ENCODE measurements at places on chromosomes 13 and 19. TPM values are rescaled to one million over a fixed set of nuclear protein-coding genes. Genes with fewer than 3 reads are reported as not detected.

DNA sequence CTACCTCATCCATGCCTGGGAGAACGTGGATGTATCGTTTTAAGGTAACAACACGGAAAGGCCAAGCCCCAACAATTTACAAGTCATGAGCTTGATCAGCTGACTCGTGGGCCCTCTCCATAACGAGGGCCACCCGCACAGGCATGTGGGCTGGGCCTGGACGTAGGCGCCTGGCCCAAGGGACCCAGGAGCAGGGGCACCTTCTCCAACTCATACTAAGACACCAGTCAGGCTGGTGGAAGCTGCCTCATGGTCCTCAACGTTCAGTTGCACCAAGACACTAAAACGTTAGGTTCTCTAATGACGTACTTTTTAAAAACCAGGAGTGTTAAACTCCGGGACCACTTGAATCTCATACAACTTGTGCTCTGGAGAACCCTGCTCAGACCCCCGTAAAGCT lies 21.8 kb upstream of the EIF3G start:
- DNase-seq = no peak

KPNA3 gene
- 44.9 TPM for total RNA-seq

GRCh38 chr13:111549464-111549863 lies 229.0 kb downstream of the TEX29 start:
- no peak for DNase-seq

ACP5 gene
- 4.5 TPM for total RNA-seq

ZNF575 gene
- total RNA-seq = 1.6 TPM

GRCh38 chr13:40679480-40679985 lies 13.1 kb upstream of the FOXO1 start:
- no peak for DNase-seq

DIRAS1 gene
- total RNA-seq = 211 TPM

OR10H5 gene
- not detected for total RNA-seq

DNA sequence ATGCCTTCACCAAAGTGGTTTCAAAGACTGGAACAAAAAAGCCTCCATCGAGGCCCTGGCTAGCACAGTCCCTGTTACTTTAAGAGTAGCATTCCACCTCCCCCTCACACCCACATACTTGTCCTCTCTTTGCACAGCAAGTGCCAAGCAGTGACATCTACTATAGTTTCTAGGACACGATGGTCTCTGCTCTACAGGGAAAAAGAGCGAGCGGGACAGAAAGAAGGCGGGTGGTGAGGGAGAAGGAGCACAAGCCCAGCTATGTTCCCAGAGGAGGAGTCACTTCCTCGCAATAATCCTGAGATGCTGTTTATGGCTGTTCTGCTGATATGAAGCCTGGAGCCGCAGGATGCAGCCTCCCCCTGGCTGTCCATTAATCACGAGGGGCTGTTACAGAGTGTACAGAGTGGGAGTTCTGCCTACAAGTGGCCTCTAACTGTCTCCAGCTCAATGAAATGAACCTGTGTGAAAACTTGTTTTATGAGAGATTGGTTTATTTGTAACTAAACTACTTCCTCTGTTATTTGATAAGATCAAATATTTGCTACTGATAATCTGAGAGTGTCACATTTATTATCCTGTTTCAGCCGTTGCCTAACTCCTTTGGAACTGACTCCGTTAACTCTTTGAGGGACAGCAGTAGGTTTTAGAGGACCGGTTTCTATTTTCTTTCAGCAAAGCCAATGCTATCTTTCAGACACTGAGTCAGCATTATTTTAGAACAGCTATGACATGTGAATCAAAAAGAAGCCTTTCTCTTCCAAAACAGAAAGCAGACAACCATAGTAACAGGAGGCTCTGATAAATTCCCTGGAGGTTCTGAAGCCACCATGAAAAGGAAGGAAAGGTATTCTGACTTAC lies 208.0 kb downstream of the SPRY2 start:
- DNase-seq = peak; percentile 56

DNA sequence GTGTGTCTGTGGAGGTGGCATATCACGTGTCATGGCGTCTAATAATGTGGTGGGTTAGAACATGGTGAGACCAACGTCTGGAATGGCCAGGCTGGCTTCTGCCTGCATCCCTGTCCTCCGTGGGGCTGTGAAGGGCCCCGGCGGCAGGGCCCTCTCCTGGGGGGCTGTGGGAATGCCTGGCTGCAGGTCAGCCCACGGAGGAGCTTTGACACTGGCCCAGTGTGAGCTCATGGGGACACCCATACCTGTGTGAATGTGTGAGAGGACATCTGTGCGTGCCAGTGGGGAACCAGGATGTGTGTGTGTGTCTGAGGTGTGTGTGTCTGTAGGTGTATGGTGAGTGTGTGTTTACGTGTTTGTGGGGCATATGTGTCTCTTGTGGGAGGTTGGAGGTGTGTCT lies 300.1 kb downstream of the TEX29 start:
- DNase-seq = no peak

DNA sequence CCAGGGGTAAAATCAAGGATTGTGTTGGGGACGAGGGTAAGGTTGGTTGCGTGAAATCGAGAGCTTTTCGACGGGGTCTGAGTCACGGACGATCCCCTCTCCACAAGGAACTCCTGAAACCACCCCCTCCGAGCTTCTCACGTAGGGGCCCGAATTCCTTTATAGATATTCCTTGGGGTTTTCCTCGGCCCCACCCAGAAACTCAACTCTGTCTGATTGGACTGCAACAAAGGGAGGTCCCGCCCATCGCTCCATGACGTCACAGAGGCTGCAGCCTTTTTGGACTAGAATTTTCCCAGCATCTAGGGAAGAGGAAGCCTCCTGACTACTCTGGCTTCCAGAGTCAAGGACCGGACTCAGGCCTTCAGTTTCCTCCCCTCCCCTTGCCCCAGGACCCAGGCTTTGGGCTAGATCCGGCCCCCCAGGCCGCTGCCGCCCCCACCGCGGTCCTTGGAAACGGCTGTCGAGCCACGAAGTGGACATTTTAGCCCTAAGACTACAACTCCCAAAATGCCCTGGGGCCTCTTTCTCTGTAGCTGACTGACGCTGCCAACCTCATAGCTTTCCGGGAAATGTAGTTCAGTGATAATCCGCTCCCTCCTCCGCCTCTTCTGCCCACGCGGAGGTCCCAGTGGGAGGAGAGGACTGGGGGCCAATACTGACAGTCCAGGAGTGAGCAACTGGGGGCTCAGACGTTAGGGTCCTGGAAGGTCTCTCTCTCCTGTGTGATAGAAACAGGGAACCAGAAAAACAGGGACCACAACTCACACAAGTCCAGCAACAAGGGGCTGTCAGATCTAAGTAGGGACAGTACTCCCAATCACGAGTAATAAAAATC lies at the start of gene IZUMO1:
Gene IZUMO1, minus strand, starts transcription at position 172 of the 838 bp plus-strand sequence. CDS start 1,050 bp downstream, outside the sequence.
- DNase-seq = peak; percentile 92

CYP2S1 gene
- 1.3 TPM for total RNA-seq

DNA sequence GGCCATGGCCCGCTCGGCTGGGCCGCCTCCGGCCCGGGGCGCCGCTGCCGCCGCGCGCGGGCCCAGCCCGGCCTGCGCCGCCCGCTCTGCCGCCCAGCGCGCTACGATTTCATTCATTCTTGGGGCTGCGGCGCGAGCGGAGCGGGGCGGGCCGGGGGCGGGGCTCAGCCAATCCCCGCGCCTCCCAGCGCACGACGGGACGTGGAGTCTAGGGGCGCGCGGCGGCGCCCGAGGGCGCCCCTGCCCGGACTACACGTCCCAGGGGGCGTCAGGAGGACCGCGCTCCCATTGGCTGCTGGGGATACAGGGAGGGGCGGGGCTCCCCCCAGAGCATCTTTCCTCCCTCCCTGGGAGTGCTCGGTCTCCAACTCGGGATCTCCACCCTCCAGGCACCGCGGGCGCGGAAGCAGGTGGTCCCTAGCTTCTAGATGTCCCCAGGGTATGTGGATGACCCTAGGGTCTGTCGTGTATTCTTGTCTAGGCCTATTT lies 5.6 kb upstream of the DPF1 start:
- peak; percentile 74 for DNase-seq

CAPS gene
- 6.6 TPM for total RNA-seq

DNA sequence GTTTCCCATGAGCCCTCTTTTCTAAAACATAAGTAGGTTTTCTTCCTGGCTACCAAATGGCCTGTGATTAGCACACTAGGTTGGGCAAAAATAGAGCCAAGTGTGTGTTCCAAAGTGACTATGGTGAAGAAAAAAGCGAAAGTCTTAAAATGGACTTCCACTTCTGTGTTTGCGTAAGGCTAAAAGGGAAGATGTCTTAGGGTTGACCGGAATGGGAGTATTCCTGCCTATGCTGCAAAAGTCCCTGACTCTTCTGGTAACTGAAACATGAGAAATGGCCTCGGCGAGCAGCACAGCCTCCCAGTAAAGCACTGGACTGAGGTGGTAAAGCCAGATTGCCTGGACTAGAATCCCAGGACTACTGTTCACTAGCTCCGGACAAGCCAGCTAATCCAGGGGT lies 2.4 kb upstream of the FPR1 start:
- no peak for DNase-seq

GRCh38 chr19:41997851-41998229 lies 3.8 kb upstream of the ATP1A3 start:
- no peak for DNase-seq

- DNase-seq = no peak
Observed at GRCh38 chr13:83449668-83450395, 432.4 kb downstream of the SLITRK1 start.

DNA sequence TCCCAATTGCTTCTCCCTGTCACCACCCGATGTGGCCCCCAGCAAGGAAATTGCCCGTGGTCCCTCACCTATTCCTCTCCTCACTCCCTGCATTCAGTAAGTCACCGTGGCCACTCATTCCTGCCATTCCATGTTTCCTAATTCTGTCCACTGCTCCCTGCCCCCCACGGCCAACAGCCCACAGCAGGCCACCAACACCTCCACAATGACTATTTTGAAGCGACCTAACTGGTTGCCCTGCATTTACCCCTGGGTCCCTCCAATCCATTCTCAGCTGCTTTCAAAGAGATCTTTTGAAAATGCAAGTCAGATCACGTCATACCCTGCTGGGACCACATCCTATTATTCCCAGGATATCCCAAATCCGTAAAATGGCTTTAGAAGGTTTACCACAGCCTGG lies 210.4 kb downstream of the DCLK1 start:
- DNase-seq = no peak

- DNase-seq = no peak
Observed at GRCh38 chr19:6877766-6878165, 9.6 kb upstream of the ADGRE1 start.

- DNase-seq = no peak
Observed at GRCh38 chr13:26727633-26728032, 33.0 kb downstream of the GPR12 start.

- DNase-seq = no peak
Observed at GRCh38 chr19:19530889-19531288, 2.2 kb downstream of the YJEFN3 start.

MADCAM1 gene
- total RNA-seq = 0.24 TPM

DNA sequence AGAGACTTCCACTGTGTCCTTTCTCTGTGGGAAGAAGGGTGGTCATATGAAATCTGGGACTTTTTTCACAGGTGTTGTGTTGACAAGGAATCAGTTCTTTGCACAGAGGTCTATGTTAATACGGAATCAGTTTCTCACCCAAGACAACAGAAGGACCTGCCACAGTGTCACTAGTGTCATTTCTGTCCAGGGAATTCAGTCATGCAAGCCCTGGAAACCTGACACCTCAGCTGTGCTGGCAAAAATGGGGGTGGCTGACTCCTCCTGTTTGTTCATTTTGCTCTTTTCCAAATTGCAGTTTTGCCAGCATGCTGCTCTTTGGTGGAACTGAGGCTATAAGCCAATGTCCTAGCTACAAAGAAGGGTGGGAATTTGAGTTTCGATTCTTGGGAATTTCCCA lies 49.8 kb upstream of the ESD start:
- DNase-seq = no peak

ZNF667 gene
- 4.0 TPM for total RNA-seq

NRTN gene
- total RNA-seq = 28.7 TPM

PLK5 gene
- not detected for total RNA-seq

DNA sequence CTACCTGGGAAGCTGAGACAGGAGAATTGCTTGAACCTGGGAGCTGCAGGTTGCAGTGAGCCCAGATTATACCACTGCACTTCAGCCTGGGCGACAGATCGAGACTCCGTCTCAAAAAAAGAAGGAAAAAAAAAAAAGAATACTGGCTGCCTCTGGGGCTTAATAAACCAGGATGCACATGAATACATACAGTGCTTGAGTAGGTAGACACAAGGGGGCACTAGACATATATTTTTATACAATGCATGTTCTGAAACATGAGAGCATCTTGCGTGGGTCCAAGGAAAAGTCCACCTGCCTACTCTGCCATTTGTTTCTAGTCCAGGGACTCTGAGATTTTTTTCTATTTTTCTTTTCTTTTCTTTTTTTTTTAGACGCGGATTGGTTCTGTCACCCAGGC lies 31.2 kb downstream of the KEAP1 start:
- DNase-seq = no peak

DNA sequence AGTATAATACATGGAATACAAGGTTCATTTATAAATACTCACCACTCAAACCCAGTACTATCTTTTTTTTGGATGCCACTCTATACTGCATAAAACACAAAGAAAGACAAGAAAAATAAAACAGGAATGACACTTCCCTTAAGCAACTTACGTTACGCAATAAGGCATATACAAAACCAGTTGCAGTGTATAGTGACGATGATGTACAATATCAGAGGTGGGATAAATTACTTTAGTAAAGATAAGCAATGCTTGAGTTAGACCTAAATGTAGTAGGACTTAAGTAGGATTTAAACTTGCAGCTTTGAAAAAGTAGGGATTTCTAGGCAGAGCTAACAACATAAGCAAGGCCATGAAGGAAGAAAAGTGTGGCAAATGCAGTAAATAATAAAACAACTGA lies 374.9 kb downstream of the SPRY2 start:
- DNase-seq = no peak

- peak; percentile 73 for DNase-seq
Observed at GRCh38 chr19:18294467-18294864, 13.0 kb upstream of the JUND start.

- DNase-seq = no peak
Observed at GRCh38 chr13:44197791-44198770, 175.5 kb upstream of the SERP2 start.

ADAMTS10 gene
- 10.8 TPM for total RNA-seq

GRCh38 chr19:17075864-17076542 lies 426 bp downstream of the MYO9B start:
- DNase-seq = peak; percentile 44

DNA sequence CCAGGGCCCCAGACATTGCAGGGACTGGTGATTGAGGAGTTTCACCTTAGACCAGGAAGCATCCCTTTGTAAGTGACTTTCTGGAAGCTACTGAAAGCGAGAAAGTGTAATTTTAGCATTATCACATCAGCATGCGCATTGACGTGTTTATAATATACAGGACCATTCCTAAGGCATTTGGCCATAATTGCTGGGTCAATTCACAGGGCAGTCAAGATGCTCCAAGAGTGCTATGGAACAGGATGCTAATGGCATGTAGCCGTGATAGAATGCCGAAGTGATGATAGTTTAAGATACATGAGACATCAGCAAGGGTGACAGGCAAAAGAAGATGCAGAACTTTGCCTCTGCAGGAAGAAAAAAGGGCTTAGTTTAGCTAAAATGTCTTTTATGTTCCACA lies 347.6 kb upstream of the NBEA start:
- DNase-seq = no peak
